ENCODE measurements at places on chromosomes 7 and 10.

- DNase-seq, result no peak
Measured at GRCh38 chr7:132131196-132131595, 445.1 kb downstream of the PLXNA4 start.

DNA sequence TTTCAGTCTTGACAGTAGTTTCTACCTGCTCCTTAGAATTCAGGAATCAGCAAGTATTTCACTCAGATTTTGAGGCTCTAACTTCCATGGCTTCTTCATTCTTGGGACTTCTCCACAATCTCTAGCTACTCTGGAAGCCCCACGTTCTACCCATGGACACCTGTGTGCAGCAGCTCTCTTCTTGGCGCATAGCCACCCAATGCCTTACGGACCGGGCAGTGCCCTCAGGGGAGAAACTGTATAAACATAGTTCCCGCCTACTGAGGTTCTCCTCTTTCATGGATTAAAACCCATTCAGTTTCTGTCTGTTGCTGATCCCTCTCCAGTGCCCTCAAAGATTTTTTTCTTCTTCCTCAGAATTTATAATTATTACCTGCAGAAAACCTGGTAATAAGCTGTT is 177.1 kb downstream of the SORCS1 start:
- DNase-seq, result no peak

DNA sequence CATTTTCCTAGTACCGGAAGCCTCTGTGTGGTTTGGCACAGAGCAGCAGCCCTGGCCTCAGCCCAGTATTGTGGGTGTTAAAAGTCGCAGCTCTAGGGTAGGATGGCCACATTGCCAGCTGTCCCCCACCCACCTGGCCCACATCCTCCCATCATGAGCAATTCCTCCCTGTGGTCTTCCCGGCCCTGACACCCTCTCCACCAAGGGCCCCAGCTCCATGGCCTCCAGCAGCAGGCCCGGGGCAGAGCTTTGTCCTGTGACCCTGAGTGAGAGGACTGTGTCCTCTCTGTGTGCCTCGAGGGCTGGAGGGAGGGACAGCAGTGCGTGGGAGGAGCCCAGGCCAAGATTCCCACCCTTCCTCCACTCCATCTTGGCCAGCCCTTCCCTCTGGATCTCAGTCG is 93.7 kb downstream of the MYL10 start:
- DNase-seq, result no peak

DNA sequence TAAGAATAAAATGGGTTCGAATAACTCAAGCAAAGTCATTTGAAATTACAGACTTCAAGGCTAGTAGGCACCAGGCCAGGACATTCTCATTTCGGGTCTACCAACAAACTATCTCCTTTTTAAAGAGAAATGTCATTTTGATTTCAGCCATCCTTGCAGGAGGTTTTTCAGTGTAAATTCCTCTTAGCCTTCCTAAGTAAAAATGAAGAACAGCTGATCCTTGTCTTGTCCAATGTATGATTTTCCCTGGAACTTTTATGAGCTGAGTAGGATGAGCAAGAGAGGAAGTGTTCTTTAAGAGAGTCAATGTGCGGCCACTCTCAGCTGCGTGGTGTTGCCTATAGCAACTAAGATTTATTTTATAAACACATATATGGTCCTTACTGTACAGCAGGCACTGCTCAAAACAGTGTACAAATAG is 110.1 kb downstream of the PLCE1 start:
- no peak for DNase-seq

DNA sequence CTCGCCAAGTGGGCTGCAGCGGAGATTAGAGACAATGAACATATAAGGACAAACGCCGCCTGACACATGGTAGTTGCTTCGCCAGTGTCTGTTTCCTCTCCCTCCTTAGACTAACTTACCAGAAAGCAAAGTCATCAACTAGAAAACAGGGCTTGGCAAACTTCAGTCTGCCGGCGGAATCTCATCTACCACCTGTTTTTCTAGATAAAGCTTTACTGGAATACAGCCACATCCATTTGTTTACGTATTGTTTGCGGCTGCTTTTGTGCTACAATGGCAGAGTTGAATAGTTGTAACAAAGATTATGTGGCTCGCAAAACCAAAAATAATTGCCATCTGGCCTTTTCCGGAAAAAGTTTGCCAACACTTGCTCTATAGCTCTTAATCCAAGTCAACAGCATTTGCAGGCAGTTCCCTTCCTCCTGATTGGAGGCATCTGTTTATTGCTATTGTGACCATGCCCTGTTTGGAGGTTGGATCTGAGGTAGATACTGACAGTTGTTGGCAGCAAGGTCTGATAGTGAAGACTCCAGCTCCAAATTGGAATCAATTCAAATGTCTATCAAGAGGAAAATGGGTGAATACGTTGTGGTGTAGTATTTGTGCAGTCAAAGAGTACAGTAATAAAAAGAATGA is 260.6 kb downstream of the POU6F2 start:
- no peak for DNase-seq

DNA sequence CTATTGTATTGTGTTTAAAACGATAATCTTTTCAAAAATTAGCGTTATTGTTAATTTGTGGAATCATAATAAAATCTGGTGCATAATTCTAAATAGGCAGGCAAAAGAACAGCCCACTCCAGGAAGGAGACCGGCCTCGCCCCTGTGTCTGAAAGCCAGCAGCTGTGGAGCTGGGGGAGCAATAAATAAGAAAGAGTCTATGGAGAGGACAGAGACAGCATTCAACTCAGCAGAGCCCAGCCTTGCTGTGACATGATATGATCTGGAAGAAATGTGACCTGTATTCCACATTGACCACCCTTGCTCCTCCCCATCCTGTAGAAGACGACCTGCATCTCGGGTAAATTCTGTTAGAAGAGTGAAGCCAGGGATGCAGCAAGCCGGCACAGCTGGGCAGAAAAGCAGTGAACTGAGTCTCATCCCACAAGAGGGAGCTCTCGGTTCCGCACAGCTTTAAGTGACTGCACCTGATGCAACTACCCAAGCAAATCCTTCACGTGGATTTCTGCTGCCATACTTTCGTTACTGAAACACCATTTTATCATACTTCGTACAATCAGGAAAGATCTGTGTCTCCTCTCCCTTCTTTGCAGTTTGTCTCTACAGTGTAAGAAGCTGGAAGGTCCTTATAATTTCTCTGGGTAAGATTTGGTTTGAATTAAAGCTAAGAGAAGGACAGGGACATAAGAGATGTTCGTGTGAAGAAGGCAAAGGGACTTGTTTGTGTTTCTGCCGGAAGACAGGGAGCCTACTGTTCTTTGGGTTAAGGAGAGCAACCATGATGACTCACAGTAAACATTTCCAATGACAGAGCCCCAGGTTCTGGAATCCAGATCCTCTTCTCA is 427.1 kb downstream of the GPAM start:
- DNase-seq, result peak; percentile 19

GRCh38 chr7:83162402-83163256 is at the start of gene PCLO:
PCLO (minus strand) TSS chr7:83162884; CDS start chr7:83162592, 292 bp downstream.
- peak; percentile 57 for DNase-seq

- no peak for DNase-seq
Measured at GRCh38 chr10:123272171-123272570, 118.0 kb downstream of the BUB3 start.

- DNase-seq, result no peak
Measured at GRCh38 chr7:42522227-42522991, 285.4 kb upstream of the GLI3 start.

- no peak for DNase-seq
Measured at GRCh38 chr7:25656071-25656470, 427.8 kb upstream of the NPVF start.

DNA sequence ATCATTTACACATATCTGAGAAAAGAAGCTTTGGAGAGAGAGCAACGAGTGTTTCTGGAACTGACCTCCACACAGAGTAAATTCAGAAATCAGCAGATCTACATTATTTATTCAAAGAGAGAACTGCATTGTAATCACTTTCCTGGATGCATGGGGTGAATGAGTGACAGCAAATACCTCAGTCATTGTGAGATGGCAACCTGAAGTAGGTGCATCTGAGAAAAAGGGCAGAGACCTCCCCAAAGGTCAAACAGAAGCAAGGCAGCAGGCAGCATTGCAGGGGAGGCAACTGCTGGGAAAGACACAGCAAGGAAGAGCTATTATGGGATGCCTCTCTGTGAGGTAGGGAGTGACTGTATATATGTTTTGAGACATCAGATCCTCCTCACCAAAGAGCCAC is 26.5 kb upstream of the SMIM30 start:
- DNase-seq, result no peak

- DNase-seq, result no peak
Measured at GRCh38 chr7:151925446-151926335, 30.6 kb upstream of the GALNTL5 start.

DNA sequence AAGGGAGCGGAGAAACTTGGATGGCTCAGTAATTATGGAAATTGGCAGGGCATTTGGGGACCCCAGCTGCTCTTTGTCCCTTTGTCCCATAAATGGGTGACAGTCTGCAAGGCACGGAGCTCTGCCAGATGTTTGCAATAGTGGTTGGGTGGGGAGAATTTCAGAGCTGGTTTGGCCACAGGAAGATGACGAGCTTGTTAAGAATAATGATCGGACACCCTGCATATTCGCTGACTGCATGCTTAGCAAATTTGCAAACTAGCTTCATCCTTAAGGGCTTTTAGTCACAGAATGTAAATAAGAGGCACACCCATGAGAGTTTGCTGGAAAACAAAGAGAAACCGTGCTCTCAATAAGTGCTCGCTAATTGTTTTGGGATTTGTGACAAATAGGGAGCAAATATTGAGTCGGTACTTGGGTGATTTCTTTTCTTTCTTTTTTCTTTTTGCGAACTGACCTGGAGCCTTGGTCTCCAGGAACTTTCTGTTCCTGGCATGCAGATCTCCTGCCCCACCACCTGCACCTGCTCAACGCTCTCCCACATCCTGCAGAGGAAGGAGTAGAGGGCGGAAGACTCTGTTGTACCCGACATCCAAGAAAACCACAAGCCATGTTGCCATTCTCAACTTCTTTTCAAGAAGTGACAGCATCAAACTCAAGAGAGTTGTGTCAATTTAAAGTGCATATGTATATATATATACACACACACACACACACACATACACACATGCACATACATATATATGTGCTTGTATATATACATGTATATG is 238.9 kb downstream of the CAMK1D start:
- DNase-seq, result no peak

- DNase-seq, result no peak
Measured at GRCh38 chr7:84190016-84190705, 4.4 kb downstream of the SEMA3A start.

DNA sequence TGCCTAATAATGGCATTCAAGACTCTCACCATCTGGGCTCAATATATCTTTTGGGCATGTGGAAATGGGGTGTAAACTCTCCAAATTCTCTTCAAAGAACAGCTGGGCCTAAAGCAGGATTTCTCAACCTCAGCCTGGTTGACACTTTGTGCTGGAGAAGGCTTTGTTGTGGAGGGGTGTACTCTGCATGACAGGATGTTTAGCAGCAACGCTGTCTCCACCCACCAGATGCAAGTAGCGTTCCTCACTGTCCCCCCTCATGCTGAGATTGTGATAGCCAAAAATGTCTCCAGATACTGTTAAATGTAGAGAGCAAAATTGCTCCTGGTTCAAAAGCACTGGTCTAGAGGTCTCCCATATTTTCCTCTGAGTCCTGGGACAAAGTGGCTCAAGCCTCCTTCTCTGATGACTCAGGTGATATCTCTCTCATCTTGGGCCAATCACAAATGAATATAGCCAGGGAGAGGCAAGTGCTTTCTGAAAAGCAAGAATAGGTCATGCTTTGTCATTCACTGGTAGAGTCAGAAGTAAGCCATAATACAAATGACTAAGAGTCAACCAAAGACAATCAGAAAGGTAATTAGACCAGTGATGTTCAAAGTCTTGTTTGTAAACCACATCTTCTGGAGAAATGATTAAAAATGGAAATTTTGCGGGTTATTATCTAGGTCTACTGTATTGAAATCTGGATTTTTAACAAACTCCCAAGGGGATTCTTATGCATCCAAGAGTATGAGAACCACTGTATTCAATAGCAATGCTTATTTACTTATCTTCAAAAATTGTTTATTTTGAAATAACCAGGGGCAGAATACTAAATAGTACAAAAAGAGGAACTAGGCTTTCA is 330.8 kb downstream of the PTEN start:
- DNase-seq, result peak; percentile 40

DNA sequence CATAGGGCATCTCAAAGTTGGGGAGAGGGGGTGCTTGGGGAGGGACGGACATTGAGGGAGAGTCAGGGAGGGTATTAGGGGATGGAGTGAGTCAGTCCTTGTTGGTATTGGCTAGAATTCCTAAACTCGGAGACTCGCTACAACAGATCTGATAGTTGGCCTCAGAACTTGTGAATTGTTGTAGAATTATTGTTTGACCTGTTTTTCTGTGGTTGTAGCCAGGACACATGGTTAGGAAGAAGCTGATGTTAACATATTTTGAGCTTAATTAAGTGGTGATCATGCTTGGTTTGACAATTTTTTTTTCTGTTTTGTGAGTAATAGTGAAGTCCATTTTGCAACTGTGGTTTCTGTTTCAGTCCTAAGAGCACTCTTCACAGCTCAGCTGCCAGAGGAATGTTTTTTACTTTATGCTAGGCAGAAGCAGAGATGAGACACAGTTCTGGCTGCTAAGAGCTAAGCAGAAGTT is 1190.3 kb upstream of the C7orf33 start:
- no peak for DNase-seq

GRCh38 chr7:148963583-148964482 is 64.5 kb downstream of the PDIA4 start:
- DNase-seq, result no peak

- no peak for DNase-seq
Measured at GRCh38 chr7:129074361-129074871, 19.5 kb upstream of the TNPO3 start.

- DNase-seq, result no peak
Measured at GRCh38 chr10:87930934-87931835, 67.8 kb downstream of the PTEN start.

GRCh38 chr7:20786049-20786412 is 655 bp downstream of the SP8 start:
- DNase-seq, result no peak

GRCh38 chr7:11281953-11282352 is 308.3 kb downstream of the PHF14 start:
- no peak for DNase-seq

GRCh38 chr7:131620673-131621609 is 64.5 kb upstream of the PODXL start:
- no peak for DNase-seq

DNA sequence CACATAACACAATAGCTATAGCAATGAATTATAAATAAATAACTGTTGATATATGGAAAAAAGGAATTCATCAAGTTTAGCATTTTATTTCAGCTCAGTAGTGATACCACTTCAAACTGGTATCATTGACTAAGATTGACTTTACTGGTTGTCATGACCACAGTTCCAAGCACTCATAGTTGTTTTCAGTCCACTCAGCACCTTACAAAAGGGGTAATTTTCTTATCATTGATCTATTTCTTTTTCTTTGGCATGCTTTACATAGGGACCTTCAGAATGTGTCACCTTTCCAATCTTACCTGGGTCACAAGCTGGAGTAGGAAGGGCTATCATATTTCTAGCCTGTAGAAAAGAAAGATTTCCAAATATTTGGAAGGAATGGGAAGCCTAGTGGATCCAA is 275.5 kb upstream of the TMEM229A start:
- no peak for DNase-seq

- no peak for DNase-seq
Measured at GRCh38 chr7:141590666-141591065, 39.5 kb downstream of the AGK start.

GRCh38 chr7:54960517-54960916 is 58.3 kb upstream of the EGFR start:
- peak; percentile 73 for DNase-seq

Measured in H54 (cell line).